C1 segment of cervical spinal cord (tissue), 14 donors: ENCODE measurements at places on chromosomes 11 and 22.

- no peak for DNase-seq
Observed at GRCh38 chr11:11467312-11467711, 114.3 kb upstream of the CSNK2A3 start.

- no peak for DNase-seq
Observed at GRCh38 chr11:72418834-72419560, 15.3 kb downstream of the CLPB start.

GRCh38 chr11:10618490-10618889 lies 50.0 kb upstream of the LYVE1 start:
- DNase-seq, result no peak

DNA sequence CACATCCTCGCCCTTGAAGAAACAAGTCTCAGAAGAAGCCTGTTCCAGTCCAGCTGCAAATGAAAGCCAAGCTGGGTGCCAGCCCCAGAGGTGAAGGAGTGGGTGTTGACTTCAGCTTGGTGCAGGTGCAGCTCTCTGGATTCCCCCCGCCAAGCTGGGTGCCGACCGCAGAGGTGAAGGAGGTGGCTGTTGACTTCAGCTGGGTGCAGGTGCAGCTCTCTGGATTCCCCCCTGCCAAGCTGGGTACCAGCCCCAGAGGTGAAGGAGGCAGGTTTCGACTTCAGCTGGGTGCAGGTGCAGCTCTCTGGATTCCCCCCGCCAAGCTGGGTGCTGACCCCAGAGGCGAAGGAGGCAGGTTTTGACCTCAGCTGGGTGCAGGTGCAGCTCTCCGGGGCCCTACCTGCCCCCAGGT lies 1234.0 kb downstream of the TBC1D22A start:
- no peak for DNase-seq

- DNase-seq, result peak; percentile 39
Observed at GRCh38 chr11:126544108-126545056, 188.9 kb downstream of the ST3GAL4 start.

- peak; percentile 48 for DNase-seq
Observed at GRCh38 chr22:49934891-49935557, 16.6 kb downstream of the CRELD2 start.

DNA sequence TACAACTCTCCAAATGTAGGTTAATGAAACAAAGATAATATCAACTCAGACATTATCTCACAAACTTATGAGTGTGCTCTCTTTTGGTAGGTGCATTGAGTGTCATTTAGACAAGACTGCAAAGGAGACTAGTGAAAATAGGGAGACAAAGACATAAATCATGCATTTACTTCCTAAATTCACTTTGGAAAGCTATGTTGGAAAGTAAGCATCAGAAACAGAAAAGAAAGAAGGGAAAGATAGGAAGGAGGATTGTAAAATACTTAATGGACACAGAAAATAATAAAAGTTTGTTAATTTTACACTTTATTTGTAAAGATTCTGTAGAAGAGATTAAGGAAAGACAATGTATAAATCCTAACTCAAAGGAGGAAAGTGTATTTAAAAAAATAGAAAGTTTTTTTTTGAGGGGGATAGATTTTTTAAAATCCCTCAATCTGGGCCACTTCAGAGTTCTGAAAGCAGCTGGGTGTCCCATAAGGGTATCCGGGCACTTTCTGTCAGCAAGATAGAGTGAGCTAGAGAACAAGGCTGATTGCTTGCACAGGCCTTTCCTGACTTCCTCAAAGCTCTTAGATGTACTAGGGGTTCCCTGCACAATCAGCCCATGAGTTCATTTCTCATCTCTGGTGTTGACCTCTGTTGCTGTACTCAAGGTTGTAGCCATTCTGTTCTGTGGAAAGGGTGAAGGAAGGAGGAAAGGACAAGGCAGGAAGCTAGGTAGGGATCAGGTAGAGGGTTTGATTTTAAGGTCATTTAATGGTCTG lies 22.4 kb upstream of the RDX start:
- no peak for DNase-seq

- no peak for DNase-seq
Observed at GRCh38 chr11:112294688-112295340, 34.2 kb upstream of the PLET1 start.

DNA sequence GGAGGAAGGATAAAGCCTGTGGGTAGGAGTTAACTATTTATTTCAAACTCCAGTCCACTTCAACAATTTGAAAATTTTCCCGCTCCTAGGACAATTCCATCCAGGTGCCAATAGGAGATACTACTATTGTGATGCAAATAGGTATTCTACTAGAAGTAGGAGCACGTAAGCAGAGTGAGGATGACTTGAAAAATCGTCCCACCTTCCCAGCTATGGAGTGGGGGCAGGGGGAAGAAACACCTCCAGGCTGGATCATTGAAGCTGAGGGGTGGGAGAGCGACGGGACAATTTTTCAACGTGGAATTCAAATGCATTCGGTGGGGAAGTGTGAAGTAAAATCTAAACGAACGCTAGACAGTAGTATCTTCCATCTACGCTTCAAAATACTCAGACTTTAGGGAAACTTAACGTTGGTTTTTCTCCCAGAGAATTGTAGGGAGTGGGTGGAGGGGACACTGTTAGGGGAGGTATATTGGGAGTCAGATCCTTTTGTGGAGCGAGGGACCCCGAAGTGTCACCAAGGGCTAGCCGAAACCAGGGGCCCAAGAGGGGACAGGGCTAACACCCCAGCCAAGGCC lies 523 bp upstream of the ARHGAP42 start:
- DNase-seq, result no peak

DNA sequence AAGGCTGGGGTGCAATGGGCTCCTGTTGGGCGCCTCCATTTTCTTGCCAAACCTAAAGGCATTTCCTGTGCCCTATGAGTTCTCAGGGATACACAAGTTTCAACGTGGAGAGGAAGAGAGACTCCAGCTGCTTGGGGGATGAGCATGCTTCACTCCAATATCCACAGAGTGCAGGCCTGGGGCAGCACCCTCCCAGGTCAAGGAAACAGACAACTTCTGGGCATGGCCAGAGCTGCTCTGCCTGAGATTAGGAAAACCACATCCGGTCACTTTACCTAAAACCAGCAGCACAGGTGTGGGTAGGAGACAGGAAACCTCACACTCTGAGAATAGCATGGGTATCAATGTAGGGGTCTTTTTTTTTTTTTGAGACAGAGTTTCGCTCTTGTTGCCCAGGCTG lies 28.7 kb downstream of the TMEM184B start:
- DNase-seq, result no peak

DNA sequence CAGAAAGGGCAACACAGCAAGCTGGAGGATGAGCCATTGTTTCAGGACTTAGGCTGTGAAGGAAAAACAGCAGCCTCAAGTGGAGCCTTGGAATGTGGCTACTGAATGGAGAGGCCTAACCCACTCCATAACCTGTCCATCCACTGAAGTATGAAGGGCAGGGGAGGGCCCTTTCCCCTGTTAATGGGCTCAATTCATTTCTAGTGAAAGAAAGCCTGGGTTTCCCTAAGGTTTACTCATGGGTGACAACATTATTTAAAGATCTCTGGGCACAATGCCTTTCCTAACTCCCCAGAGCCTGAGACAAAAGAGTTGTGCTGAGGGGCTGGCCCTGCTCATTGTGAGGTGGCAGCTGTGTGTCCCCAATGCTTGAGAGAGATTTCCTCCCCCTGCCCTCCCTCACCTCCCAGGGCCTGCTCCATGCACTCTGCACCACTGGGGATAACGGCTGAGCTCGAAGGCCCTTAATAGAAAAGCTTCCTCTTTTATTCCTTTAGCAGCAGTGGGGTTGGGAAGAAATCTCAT lies 83.8 kb downstream of the ME3 start:
- no peak for DNase-seq

DNA sequence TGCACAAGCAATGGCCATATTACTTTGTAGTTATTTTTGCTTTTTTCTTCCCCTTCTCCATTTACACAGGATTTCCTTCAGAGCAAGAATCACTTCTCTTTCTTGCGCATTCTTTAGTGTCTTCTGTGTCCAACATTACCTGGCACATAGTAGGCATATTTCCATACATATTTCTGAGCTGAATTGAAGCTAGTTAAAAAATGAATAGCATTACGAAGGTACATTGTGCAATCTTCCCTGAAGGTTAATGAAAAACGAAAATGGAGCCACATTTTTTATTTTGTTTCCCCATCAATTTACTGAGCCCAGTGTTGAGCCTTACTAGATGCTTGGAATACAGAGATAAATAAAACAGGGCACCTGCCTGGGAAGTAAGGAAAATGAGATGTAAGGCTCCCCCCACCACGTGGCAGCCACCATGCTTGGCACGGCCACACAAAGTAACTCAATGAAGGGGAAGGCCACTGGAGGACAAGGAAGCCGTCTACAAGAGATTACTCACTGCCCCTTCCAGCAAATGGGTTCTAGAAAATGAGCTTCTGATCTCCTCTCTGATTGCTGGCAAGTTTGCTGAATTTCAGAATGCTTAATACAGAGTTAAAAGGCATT lies 381.9 kb downstream of the LARGE1 start:
- DNase-seq, result no peak

GRCh38 chr22:44586351-44586990 lies 88.4 kb upstream of the RTL6 start:
- DNase-seq, result no peak

GRCh38 chr11:111764621-111765020 lies 1.6 kb downstream of the PPP2R1B start:
- no peak for DNase-seq

DNA sequence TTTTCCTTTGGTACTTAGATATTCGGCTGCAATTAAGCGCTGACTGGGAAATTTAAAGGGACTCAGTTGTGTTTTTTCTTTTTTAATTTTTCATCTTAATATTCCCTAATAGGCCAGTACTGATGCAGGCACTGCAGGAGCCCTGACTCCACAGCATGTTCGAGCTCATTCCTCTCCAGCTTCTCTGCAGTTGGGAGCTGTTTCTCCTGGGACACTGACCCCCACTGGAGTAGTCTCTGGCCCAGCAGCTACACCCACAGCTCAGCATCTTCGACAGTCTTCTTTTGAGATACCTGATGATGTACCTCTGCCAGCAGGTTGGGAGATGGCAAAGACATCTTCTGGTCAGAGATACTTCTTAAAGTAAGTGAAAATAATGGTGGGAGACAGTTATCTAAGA lies 3.8 kb downstream of the YAP1 start:
- no peak for DNase-seq

DNA sequence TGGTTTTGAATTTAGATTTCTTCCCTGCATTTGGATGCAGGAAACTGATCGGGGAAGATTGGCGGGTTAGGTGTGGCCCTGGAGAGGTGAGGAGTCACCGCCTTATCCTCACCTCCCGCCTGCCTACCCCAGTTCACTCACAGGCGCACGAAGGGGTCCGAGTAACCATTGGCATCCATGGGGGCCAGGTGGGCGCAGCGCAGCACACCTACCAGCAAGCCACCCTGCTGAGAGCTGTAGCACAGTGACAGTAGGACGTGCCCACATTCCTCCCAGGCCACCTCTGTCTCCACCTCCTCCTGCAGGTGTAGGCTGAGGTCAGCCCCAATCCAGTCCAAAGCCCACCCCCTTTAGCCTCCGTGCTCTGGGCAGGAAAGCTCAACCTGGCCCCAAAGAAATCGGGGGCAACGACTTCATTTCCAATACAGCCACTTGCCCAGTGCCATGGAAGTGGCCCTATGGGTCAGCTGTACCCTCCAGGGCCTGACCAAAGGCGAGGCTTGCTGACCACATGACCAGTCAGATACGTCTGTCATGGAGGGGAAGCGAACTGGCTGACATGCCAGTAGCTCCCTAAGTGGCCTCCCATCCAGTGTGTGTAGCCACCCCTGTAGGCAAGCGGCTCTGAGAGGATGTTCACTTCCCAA lies 6.7 kb downstream of the NDUFV1 start:
- DNase-seq, result no peak

GRCh38 chr11:2277933-2278523 lies 7.6 kb upstream of the ASCL2 start:
- DNase-seq, result no peak

DNA sequence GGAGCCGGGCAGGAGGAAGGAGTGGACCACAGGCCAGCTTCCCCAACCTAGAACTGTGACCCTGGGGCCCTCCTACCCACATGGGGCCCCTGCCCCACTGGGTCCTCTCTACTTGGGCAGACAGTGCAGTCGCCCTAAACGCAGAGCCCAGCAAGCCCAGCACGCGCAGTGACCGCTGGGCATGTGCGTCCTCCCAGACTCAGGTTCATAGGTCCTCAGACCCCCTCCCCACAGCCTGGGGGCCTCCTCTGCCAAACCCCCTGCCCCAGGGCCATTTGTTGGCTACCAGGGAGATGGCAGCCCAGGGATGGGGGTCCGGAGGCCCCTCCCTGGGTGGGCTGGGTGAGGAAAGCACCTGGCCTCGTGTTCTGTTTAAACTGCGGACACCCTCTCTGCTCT lies 23.9 kb downstream of the RTN4R start:
- DNase-seq, result no peak

DNA sequence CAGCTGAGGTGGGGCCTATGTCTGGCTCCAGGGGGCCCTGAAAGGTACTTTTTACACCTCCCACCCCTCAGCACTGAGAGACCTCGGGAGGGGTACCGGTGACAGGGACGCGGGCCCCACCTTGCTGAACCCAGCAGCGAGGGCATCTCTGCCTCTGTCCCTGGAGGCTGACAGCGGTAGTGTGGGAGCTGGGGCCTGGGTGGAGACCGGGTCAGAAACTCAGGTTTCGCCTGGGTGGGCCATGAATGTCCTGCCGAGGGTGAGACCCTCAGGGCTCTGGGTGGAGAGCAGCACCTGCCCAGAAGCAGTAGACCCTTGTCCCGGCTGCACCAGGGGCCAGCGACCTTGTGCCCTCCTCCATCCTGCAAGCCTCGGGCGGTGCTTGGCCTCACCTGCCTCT lies 22.2 kb downstream of the PTDSS2 start:
- no peak for DNase-seq

DNA sequence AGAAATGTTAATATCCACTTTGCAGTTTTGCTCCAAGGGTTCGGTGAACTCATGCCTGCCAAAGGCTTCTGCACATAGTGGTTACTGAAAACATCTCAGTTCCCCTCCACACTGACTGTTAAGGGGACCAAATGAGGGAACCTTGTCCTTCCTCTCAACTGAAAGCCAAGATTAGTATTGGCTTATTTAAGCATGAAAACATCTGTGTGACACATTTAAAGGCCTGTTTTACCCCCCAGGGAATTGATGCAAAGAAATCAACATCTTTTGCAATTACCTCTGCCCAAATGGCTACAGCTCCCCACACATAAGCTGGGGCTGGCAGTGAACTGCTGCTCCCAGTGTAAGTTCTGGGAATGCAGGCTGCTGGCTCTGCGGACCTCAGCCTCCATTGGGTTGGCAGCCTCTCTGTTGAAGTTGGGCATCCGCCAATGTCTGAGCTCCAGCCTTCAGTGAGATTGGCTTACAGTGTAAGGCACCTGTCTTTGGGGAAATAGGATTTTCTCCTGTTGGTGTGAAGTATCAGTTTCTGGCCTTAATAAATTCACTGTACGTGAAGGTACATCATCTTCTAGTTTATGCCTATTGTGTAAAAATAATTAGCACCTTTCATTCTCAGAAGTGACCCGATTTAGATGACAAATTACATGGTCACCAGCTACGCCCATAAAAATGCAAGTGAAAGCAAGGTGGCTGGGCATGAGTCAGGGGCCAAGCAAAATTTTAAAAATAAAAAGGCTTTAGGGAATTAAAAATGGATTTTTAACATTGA lies 213.4 kb upstream of the SYN3 start:
- peak; percentile 15 for DNase-seq

GRCh38 chr22:25942856-25943411 lies 200.9 kb downstream of the MYO18B start:
- peak; percentile 39 for DNase-seq

GRCh38 chr22:39136317-39136716 lies 16.2 kb downstream of the CBX7 start:
- no peak for DNase-seq
